IPS DF 6.9 (cell line): ENCODE measurements at places on chromosomes 3 and 15.

DNA sequence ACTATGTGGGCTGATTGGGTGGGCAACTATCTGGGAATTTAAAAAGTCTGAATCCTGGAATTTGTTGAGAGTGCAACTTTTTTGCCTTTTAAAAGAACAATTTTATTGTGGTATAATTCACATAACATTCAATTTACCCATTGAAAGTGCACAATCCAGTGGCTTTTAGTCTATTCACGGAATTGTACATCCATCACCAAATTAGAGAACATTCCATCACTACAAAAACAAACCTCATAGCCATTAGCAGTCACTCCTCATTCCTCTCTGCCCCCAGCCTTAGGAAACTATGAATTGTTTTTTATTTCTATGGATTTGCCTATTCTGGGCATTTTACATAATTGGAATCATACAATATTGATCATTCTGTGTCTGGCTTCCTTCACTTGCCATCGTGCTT lies 101.8 kb upstream of the ALDH1A3 start:
- DNase-seq = no peak
- 0 out of 2 replicates have a peak, but pooled peaks cover 1% of the 10 kb centered on the region for H3K4me1 ChIP-seq
- no peaks in the 10 kb centered on the region for H3K27me3 ChIP-seq
- H3K27ac ChIP-seq = no peak overlapping the region

DNA sequence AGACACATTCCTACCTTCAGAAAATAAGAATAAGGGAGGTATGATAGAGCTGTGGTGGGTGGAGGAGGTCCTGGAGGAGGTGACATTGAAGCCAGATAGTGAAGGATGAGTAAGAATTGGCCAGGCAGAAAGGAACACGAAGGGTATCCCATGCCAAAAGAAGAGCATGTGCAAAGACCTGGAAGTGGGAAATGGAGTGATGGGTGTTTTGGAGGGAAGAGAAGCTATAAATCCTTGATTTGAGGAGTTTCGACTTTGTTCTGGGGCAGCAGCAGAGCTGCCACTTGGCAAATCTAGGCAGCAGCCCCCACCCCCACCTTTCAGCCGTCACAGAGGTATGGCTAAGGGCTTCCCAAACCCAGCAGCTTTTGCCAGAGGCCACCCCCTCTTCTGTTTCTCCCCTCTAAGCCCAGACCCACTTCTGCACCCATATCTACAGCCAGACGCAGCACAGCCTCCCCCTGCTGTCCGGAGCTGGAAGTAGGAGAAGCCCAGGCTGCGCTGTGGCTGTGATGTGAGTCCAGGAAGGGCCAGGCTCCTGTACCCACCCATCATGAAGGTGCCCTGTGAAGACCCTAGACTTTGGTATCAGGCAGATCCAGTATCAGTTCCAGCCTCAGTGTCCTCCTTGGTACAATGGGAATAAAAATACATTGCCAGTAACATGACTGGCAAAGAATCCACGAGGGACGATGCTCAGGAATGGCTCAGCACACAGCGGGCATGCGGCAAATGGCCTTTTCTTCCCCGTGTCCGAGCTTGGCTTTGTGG lies 188.7 kb upstream of the LINGO1 start:
- no peak overlapping the region for H3K4me3 ChIP-seq
- no peak for DNase-seq
- H3K27me3 ChIP-seq = peaks cover 19% of the 10 kb centered on the region
- no peak overlapping the region for H3K27ac ChIP-seq
- peaks cover 7% of the 10 kb centered on the region; the same call in 1 of the 2 replicates for H3K4me1 ChIP-seq
- no peaks in the 10 kb centered on the region for H3K36me3 ChIP-seq

- H3K4me3 ChIP-seq = no peak overlapping the region
- no peaks in the 10 kb centered on the region for H3K36me3 ChIP-seq
- no peak overlapping the region for H3K27ac ChIP-seq
- H3K4me1 ChIP-seq = no peaks in the 10 kb centered on the region
Measured at GRCh38 chr3:100761211-100761942, 52.1 kb downstream of the TFG start.

- H3K27me3 ChIP-seq = no peaks in the 10 kb centered on the region
- H3K4me1 ChIP-seq = peaks cover 5% of the 10 kb centered on the region; the same call in 1 of the 2 replicates
- H3K27ac ChIP-seq = no peak overlapping the region
- H3K36me3 ChIP-seq = no peaks in the 10 kb centered on the region
- H3K4me3 ChIP-seq = no peak overlapping the region
Measured at GRCh38 chr15:26125664-26126063, 262.5 kb upstream of the ATP10A start.

DNA sequence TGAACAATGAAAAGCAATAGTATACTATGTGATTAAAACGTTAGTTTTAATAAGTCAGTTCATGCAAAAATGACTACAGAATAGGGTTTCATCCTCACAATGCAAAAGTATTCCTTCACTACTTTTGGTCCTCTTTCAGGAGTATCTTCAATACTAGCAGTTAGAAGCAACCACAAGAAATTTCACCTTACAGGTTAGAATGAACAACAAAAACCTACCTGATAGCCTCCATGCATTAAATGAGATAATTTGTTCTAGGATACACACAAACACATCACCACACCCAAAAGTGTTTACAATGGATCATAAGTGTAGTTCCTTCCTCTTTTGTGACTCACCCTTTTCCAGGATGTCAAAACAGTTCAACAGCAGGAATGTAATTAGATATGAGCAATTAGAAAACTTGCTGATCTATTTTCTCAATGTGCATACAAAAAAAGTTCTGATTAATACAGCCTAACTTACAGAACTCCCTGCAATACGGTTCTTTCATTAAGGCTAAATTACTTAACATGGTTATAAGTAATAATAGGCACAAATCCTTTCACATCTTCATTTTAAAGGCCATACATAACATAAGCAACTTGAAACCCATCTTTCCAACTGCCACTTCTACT lies 21.6 kb downstream of the UACA start:
- H3K36me3 ChIP-seq = no peaks in the 10 kb centered on the region
- no peak overlapping the region for H3K27ac ChIP-seq
- H3K27me3 ChIP-seq = no peaks in the 10 kb centered on the region

DNA sequence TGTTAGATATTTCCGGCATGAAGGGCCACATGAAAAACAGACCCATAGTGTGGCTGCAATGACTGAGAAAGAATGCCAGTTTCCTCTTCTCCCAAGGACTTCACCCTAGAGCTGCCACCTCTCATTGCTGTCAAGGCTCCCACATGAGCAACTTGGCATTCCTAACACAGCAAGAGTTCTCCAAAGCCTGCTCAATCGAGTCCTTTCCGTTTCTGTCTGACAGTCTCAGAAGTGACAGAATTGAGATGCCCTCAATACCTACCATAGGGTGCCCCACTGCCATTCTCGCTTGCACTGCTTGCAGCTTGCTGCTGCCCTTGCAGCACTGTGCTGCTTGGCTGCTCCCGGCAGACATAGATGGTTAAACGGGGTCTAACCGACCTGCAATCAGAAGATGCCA lies 44.3 kb downstream of the UBP1 start:
- no peaks in the 10 kb centered on the region for H3K4me1 ChIP-seq
- no peak overlapping the region for H3K27ac ChIP-seq
- no peak overlapping the region for H3K4me3 ChIP-seq
- H3K36me3 ChIP-seq = peaks cover 23% of the 10 kb centered on the region; the same call in 1 of the 2 replicates
